ENCODE measurements at places on chromosomes 7 and 10.

DNA sequence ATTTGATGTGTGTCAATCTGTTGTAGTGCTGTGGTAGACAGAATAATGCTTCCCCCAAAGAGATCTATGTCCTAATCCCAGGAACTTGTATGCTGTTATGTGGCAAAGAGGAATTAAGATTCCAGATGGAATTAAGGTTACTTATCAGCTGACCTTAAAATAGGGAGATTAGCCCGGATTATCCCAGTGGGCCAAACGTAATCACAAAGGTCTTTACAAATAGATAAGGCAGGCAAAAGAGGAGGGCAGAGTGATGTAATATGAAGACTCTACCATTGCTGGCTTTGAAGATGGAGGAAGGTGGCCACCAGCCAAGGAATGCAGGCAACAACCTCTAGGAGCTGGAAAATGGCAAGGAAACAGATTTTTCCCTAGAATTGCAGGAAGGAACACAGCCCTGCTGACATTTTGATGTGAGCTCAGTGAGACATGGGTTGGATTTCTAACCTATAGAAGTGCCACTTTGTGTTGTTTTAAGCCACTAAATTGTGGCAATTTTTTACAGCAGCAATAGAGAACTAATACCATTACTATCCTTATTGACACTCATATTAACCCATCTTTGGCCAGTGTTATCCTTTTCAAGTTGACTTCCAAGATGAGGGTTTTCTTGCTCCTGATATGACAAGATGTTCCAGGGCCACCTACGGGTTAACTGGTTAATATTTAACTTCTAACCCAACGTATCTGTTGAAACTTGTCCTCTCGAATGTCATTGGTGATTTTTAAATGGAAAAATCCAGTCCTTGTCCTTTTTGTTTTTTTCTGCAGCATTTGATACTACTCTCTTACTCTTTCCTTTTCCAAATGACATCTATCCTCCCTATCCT lies 29.3 kb downstream of the CYCS start:
- no peak for DNase-seq

- DNase-seq, result no peak
Observed at GRCh38 chr10:74681917-74682627, 144.3 kb upstream of the KAT6B start.

GRCh38 chr10:118956802-118957442 lies 72.6 kb upstream of the NANOS1 start:
- DNase-seq, result no peak

DNA sequence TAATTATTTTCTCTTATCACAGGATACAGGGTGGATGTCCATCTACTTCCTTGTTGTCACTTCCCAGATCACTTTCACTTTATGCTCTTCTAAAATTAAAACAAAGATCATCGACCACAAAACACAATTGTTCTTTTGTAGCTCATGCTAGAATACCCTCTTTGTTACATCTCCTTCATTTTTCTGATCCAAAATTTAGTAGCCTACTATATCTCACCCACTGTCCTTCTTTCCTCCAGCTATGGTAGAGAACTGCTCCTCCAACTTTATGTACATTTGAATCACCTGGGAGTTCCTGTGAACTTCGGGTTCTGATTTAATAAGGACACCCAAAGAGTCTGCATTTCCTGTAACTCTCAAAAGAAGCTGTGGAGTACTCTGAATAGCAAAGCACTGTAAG lies 1.2 kb upstream of the AHR start:
- DNase-seq, result no peak

- DNase-seq, result peak; percentile 71
Observed at GRCh38 chr7:150368884-150369747, 494 bp downstream of the REPIN1 start.

GRCh38 chr7:83065714-83066113 lies 97.0 kb downstream of the PCLO start:
- DNase-seq, result no peak

DNA sequence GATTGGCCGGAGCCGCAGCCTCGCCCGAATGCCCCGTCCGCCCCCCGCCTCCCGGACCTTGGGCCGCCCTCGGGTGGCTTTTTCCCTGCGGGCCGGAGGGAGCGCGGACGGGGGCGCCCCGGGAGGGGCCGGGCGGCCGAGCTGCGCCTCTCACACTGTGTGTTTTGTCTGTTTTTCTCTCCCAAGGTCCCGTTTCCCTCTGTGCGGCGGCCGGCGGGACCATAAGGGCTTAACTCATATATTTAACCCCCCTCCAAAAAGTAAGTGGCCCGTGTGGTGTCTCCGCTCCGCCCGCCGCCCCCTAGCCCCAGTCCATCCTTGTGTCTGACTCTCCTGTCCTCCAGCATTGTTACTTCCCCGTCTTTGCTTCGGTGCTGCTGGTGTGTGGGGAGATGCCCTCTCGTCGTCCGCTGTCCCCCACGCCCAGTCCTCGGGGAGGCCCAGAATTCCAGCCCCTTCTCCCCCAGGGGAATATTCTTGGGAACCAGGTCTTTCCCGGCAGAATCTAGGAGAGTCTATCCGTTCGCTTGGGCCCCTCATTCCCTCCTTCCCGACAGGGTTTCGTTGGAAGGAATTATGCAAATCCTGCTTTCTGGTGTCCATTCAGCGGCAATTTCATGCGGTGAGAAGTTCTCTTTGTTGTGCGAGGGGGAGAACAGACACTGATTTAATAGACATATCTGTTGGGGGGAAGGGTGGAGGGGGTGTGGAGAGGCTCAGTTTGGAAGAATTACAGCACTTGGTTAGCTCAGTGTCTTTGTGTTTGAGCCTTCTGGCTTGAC lies 1.3 kb downstream of the LCOR start:
- DNase-seq, result no peak

DNA sequence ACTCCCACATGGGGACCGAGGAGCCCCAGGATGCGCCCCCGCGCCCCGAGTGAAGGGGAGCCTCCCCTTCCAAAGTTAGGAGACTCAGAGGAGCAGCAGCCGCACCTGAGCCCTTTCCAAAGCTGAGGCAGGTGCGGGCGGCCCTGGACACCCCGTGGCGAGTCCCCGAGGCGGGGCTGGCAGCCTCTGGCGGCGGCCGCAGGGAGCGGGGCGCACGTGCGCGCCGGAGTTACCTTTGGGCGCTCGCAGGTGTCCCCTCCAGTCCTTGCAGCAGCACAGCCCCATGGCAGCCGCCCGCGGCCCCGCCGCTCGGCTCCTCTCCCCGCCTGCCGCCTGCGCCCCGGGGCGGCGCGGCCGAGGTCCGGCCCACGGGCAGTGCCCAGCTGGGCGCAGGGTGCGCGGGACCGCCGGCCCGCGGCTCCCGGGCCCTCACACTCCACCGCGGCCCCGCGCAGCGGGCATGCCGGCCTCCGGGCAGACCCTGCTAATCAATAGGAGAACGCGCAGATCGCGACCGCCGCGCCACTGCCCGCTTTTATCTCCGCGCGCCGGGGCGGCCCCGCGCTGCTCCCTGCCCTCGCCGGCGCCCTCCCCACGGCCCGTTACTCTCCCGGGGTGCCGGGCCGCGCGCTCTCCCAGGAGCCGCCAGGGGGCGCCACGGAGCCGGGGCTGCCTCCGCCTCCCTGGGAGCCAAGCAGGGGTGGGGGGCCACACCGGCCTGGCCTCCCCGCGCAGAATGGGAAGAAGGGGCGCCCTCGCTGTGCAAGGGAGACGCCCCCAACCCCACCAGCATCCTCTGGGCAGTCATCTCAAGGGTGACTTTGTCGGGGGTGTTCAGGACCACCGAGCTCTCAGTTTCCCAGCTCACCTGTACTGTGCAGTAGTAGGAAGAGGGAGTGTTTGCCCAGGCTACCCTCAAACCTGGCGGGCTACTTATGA lies 80.8 kb downstream of the ARHGAP22 start:
- no peak for DNase-seq

Data from stimulated activated CD4-positive, alpha-beta T cell treated with anti-CD3 and anti-CD28 coated beads, Interleukin-1b, Interleukin-23, amount 100 ng/mL, for 4 hours (primary cell).